ENCODE measurements at places on chromosomes 4 and X.
A peak's percentile ranks its signal among the peaks of the same experiment; 100 is the strongest.

- DNase-seq, result no peak
Observed at GRCh38 chr4:183330841-183331240, 8.6 kb upstream of the CLDN24 start.

- DNase-seq, result peak; percentile 20
Observed at GRCh38 chrX:67779099-67779498, 235.3 kb downstream of the AR start.

DNA sequence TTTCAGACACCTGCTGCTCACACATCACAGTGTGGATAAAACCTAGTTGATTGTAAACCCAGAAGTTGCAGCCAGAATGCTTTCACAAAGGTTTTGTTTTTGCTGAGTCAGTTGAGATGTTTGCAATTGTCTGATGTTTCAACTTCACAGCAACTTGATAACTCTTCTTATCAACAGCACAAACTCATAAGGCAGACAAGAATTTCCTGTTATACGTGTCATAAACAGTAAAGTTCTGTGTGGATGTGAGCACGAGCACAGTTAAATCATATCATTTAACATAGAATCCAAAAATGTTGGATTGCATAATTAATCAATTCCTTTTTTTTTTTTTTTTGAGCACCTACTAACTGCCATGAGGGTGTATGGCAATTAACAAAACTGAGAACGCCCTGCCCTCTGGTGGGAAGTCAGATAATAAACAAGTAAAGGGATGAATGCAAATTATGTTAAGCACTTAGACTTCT, 512.2 kb downstream of the PDHA2 start:
- peak; percentile 14 for DNase-seq

- no peak for DNase-seq
Observed at GRCh38 chrX:110746014-110746413, 49.6 kb downstream of the CHRDL1 start.

DNA sequence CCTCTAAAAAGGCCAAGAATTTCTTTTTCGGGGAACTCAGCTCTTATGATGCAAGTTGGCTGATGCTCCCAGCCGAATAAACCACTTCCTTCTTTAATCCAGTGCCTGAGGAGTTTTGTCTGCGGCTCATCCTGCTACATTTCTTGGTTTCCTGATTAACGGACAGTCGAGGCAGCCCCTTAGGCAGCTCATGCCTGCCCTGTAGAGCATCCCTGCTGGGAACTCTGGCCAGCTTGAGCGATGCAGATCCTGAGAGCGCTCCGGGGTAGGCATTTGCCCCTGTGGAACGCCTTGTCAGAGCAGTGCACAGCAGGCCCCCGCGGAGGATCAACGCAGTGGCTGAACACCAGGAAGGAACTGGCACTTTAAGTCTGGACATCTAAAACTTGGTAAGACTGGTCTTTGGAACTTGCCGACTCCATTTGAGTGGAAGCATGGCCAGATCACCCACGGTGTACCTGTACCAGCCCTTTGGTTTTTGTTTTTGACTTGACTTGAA, 3.1 kb downstream of the CT45A10 start:
- DNase-seq, result no peak

DNA sequence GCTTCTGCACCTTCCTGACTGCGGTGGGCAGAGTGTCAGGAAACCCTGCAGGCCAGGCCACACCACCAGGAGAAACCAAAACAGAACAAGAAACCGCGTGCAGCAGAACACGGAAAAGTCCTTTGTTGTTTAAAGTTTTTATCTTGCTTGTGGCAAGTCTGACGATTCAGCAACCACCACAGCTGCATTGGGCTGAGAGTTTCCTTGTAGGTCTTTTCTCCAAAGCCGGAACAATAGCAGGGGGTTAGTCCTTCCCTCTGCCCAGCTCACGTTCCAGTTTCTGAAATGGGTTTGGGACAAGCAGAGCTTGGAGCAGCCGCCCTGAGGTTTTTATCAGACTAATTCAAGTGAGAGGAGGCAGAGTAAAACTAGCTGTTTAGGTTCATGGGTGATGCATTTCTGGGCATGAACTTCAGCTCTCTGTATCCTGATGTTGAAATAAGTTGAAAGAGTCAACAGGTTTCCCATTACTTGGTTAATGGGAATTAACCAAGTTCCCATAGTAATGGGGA, 216.9 kb downstream of the PTTG2 start:
- no peak for DNase-seq

DNA sequence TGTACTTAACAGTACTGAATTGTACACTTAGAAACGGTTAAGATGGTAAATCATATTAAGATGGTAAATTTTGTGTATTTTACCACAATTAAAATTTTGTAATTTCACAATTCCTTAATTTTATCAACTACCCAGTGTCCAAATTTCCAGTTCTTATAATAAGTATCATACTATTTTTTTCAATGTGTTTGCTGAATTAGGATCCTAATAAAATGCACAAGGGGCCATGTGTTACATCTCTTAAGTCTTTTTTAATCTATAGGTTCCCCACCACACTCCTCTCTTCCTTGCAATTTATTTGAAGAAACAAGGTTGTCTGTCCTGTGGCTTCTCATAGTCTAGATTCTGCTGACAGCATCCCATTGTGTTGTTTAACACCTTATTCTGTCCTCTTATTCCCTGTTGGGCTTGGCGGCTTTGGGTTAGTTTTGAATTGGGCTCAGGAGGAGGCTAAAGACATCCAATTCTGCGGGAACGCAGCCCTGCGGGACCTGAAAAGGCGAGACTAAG, 533 bp upstream of the SYAP1 start:
- no peak for DNase-seq

DNA sequence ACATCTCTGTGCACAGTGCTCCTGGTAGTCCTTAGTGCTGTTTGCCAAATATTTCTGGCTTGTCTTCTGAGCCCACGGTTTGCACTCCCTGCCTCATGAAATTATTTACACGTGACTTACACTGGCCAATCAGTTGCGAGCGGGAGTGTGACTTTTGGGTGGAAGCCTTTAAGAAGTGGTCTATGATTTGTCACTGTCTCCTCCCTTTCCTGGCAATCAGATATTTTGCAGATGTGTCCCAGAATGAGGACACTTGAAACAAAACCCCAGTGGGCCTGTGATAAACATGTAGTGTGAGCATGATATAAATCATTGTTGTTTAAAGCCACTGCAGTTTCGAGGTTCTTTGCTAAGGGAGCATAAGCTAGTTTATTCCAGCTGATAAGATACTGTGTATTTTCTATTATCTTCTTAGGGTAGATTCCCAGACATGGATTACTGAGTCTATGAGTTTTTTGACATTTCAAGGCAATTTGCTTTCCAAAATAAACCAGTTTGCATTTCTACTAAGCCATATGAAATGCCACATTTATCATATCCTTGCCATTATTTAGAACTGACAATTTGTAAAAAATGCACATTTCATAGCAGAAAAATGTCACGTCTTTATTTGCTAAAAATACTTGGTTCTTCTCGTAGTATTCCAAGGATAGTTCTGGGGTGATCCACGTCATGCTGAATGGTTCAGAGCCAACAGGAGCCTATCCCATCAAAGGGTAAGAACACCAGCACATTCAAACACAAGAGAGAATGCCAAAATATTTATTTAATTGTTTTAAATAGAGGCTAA, 12.0 kb downstream of the BST1 start:
- DNase-seq, result no peak

DNA sequence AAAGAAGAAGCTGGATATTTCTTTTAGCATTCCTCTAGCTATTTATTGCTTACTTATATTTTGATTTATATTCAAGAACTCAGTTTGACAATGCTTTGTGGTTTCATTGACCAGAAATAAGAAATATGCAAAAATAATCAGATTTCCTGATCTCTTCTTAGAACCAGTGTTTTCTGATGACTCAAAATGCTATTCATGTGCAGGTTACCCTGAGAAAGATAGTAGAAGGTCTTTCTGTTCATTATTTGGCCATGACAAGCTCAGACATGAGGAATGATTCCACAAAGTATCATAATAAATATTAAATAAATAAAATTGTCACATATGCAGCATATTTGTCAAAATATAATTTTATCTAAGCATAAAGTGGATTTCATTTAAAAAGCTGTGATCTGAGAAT, 24.1 kb downstream of the ADH7 start:
- no peak for DNase-seq

DNA sequence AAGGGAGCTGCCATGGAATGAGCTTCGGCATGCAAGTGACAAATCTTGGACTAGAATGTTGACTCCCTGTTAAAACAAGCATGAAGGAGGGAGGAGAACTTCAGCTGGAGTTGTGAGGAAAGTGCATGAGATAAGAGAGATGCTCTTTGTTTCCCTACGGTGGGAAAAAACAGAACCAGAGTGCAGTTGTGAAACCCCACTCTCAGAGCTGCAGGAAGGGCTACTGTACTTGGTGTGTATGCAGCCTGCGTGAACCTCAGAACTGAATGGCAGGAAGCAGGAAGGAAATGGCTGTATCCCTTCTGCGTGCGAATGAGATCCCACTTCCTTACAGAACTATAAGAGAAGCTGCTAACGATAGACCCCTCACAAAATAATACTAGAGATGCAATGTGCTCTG, 57.2 kb downstream of the EGF start:
- no peak for DNase-seq

DNA sequence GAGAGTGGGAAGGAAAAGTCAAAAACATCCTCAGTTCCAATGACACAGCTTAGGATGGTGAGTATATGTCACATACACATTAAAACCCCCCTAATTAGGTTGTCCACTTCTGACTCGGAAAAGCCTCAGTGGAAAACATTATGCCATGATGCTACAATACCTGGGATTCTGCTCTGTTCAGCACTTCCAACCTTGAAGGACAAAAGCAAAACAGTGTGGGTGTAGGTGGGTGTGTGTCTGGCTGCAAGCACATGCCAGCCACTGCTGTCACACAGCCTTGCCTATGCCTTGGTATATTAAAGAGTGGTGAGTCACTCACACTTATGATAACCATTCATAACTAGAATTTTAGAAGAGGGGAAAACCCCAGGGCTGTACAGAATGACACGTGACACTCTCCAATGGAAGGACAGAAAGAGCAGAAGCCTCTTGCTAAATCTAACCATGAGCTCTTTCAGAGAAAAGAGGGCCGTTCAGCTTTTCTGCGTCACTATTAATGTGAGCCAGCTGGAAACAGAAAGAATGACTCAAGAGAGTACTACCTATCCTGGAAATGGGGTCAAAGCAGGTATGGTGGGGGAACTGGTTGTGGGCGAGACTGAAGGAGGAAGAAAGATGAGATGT, 159.6 kb downstream of the TET2 start:
- peak; percentile 17 for DNase-seq

GRCh38 chrX:86329174-86329573, 180.9 kb downstream of the DACH2 start:
- no peak for DNase-seq

GRCh38 chr4:110824344-110824743, 201.5 kb upstream of the PITX2 start:
- no peak for DNase-seq

GRCh38 chrX:106150701-106151100, 17.4 kb upstream of the PWWP3B start:
- no peak for DNase-seq

- DNase-seq, result peak; percentile 64
Observed at GRCh38 chrX:45766981-45767501, 566.4 kb upstream of the DIPK2B start.

DNA sequence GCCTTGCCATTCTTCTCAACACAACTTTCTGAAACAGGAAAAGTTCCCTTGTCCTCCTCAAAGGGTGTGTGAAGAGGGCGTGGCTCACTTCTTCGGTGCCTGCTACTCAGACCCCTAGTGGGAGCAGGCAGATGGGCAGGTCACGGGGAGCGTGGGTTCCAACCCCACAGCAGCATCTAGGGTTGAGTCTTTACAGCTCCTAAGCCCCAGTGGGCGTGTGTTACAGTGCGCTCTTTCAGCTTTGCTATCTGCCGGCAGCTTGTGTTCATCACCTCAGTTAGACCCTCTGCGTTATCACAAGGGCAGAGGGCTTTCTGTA, 57.5 kb upstream of the KLF3 start:
- no peak for DNase-seq

- no peak for DNase-seq
Observed at GRCh38 chr4:153962311-153963039, 173.6 kb upstream of the SFRP2 start.

DNA sequence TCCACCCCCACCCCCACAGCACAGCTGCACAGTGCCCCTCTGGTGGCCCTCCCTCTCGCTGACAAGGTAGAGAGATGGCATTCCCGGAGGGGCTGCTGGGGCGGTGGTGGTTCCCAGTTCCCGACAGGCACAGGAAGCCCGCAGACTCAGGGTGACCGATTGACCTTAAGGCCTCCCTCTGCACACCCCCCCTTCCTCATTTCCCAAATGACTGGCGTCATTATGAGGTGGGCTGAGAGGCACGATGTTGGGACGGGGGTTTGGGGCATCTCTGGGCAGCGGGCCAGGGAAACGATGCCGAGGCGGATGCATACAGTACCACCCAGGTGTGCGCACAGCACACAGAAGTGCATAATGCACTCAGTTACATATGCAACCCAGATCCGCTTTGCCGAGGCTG, 3.5 kb upstream of the TIMP1 start:
- peak; percentile 25 for DNase-seq

- no peak for DNase-seq
Observed at GRCh38 chrX:120999413-120999812, 13.9 kb upstream of the CT47A1 start.

- no peak for DNase-seq
Observed at GRCh38 chr4:4862071-4862551, 2.6 kb downstream of the MSX1 start.

- DNase-seq, result no peak
Observed at GRCh38 chrX:54043056-54043455, 1.2 kb downstream of the PHF8 start.

DNA sequence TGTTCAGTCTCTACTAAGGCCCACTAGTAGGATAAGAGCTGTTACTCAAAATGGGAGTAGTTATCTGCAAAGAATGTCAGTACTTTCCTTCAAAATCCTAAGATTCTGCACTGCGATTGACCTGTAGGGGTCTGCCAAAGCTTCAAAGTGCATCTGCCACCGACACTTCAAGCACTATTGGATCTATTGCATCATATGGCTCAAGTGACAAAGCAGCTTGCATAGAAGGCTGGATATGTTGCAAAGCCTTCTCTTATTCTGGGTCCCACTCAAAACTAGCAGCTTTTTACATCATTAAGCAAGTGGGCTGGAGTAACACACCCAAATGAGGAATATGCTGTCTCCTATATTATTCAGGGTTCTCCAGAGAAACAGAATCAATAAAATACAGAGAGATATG, 115.4 kb upstream of the EMCN start:
- no peak for DNase-seq

DNA sequence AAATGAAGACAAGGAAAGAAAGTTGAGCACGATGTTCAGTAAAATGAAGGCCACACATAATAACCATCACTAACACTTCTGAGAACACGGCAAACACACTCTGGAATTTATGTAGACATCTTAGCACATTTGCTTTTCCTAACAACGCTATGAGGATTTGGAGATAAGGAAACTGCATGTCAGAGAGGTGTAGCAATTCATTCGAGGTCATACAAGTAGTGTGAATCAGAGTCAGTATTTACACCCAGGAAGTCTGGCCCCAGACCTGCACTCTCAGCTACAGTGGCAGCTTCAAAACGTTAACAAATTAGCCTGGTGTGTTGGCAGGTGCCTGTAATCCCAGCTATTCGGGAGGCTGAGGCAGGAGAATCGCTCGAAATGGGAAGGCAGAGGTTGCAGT, 253.4 kb downstream of the PDGFC start:
- DNase-seq, result peak; percentile 69

Data from iris pigment epithelial cell (primary cell).